Right hindlimb (tissue), 1 donor: ENCODE measurements at places on chromosomes 4 and X.

GRCh38 chr4:140154572-140154891, 548 bp upstream of the MAML3 start:
- DNase-seq = no peak

DNA sequence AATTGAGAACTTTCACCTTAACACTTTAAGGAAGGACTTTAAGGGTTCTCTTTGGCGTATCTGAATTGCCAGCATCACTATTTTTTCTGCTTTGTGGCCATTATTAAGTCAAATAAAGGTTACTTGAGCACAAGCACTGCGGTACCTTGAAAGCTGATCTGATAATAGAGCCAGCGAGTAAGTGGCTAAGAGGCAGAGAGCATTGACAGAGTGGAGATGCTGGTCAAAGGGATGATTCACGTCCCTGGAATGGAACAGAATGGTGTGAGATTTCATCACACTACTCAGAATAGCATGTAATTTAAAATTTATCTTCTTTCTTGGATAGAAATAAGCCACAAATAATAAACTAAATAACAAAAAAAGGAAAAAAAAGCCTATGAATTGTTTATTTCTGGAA, 57.1 kb upstream of the NPFFR2 start:
- no peak for DNase-seq

GRCh38 chr4:184765473-184766340, 31.8 kb upstream of the CENPU start:
- DNase-seq = no peak

GRCh38 chr4:124423160-124423559, 289.4 kb downstream of the ANKRD50 start:
- DNase-seq = no peak

- DNase-seq = peak; percentile 53
Measured at GRCh38 chrX:72121383-72121782, 10.3 kb downstream of the RTL5 start.

GRCh38 chr4:115360431-115360830, 247.0 kb upstream of the NDST4 start:
- DNase-seq = no peak

DNA sequence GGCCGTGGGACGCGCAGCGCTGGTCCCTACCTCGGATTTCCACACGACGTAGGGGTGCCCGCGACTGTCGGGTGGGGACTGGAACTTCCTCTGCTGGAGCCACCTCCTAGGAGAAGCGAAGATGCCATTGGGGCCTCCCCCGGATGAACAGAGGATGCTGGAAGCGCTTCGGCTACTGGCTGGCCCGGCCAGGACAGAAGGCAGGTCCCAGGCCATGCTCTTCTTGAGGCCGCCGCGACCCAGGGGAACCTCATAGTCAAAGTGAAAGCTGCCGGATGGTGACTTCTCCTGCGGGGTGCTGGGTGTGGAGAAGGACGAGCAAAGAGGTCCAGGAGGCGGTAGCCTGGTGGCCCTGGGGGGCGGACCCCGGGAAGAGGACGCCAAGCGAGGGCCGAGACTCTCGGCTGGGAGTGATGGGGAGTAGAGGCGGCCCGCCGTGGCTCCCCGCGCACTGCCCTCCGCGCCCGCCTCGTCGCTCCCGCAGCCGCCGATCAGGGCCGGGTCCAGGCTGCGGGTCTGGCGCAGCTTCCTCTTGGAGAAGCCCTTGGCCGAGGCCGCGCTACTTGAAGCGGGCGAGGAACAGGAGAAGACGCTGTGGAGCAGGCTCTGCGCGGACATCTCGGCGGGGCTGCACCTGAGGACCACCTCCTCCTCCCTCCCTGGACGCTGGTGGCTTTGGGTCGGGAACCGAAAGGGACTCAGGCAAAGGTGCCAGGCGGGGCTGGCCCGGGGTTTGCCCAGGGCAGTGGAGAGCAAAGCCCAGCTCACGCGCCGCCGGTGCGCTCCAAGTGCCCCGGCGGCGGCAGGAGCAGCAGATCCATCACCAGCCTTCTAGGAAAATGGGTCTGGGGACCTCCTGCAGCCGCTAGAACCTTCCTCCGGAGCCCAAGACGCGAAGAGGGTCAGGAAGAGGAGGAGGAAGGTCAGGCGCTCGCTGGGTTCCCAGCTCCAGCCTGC, 1.2 kb downstream of the ARHGAP6 start:
- peak; percentile 20 for DNase-seq

DNA sequence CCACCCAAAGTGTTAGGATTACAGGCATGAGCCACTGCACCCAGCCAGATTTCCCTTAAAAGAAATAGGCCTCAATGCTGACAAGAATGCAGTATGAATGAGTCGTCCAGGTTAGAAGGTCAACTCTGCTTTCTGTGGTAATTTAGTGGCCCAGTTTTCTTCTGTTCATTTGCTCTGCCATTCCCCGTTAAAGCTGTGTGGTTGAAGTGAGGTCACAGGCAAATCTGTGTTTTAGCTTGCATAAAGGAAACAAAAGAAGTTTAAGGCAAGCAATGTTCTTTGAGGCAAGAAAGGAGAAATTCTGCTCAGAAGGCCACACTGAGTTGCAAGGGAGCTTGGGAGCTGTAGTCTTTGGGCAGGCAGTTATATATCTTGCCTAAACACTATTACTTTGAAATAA, 176.8 kb downstream of the LARP7 start:
- no peak for DNase-seq

DNA sequence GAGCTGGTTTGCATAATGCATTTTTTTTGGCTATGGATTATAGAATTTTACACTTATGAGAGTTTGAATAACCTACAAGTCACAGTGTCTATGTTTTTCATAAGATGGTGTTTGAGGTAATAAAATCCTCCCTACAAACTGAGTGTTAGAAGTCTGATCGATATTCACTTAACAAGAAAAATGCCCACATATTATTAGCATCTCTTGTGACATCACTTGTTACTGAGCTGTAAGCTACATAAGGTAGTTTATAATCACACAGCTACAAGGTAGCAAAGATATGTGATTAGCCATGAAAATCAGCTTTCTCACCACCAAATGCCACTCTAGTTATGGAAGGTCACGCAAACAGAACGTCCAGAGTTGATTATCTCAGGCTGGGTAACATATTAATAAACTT, 669.6 kb downstream of the PCDH18 start:
- DNase-seq = no peak

GRCh38 chr4:116016201-116016600, 902.8 kb upstream of the NDST4 start:
- no peak for DNase-seq

- no peak for DNase-seq
Measured at GRCh38 chr4:27811948-27812347, 951.3 kb downstream of the STIM2 start.

- DNase-seq = no peak
Measured at GRCh38 chrX:27549688-27550087, 40.5 kb upstream of the DCAF8L2 start.

DNA sequence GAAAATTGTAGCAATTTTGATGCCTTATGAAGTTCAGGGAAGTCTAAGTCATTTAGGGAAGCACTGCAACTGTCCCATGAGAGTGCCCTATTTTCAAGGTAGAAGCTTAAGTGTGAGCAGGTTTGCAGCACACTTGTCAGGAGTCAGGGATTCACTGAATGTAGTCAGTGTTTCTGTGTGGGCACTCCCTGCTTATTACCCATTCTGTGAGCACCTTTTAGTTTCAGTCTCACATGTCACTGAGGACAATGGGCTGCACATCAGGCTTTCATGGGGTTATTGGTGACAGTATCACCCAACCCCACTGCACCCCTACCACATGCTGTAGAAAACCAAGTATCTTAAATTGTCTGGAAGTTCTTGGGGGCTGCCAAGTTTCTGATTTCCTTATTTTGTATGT, 2.9 kb upstream of the CCNG2 start:
- DNase-seq = no peak

GRCh38 chr4:54526560-54526959, 131.2 kb upstream of the KIT start:
- no peak for DNase-seq

DNA sequence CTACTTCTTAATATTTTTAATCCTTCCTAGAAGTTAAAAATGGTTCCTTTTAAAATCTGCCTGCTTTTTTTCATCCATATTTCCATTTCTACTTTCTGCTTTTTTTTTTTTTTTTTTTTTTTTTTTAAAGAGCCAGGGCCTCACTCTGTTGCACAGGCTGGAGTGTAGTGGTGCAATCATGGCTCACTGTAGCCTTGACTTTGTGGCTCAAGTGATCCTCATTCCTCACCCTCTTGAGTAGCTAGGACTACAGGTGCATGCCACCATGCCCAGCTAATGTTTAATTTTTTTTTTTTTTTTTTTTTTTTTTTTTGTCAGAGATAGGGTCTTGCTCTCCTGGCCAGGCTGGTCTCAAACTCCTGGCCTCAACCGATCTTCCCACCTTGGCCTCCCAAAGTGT, 39.7 kb downstream of the MND1 start:
- no peak for DNase-seq

- no peak for DNase-seq
Measured at GRCh38 chrX:6120329-6120728, 108.3 kb downstream of the NLGN4X start.

DNA sequence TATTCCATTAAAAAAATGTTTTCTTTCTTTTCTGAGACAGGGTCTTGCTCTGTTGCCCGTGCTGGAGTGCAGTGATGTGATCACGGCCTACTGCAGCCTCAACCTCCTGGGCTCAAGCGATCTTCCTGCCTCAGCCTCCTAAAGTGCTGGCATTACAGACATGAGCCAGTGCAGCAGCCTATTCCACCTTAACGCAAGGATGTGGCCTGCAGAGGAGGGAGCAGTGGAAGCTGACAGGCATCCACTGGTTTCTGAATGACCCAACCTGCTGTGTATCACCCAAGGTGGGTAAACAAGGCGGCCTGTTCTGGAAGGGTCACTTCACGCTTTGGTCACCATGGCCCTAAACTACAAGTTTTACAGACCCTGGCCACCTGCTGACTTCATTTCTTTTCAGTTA, 60.8 kb downstream of the ACOX3 start:
- no peak for DNase-seq

DNA sequence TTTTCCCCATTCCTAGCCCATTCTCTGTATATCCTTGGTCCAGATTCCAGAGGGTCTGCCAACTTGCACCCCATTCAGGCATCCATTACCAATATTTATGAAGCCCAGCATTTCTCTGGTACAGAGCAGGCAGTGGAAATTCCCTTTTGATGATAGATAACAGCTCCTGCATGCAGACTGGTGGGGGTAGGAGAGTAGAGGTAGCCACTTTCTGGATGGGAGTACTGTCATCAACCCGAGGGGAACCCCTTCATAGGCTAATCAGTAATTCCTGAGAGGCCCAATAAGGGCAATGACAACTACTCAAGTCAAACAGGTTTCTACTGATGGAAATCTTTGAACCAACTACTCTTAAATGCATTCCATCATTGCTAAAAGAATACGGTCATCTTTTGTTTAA, 63.7 kb downstream of the COL25A1 start:
- DNase-seq = no peak

DNA sequence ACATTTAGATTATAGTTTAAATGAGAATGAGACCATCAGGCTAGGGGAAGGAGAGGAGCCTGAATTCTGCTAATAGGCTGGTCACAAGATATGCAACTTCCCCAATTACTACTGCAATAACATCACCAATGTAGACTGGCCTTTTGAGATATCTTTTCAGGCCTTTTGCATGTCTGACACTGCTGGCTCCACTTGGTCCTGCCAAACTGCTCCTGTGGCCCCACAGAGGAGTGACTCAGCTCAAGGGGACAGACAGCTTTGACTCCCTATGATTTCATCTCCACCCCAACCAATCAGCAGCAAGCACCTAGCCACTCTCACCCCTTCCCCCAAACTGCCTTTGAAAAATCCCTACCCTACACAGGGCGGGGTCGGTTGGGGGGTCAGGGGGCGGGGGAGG, 22.8 kb downstream of the GPRIN3 start:
- no peak for DNase-seq

- peak; percentile 84 for DNase-seq
Measured at GRCh38 chr4:120921456-120922380, 808 bp downstream of the PRDM5 start.

- DNase-seq = no peak
Measured at GRCh38 chr4:84719115-84719514, 136.2 kb downstream of the CDS1 start.

DNA sequence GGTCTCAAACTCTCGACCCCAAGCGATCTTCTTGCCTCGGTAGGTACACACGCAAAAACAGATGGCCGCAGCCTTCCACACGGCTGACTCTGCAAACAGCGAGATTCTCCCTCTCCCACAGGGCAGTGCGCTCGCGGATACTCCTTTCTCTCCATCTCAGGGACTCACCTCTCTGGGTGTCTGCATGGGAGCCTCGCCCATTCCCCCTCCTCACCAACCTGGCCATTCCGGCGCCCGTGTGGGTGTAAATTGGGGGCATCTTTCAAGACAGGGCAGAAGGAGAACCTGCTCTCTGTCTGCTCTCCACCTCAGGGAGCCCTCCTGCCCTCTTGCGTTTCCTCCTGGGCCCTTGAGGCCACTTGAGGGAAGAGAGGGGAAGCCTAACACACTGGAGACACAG, 4.4 kb downstream of the CTAG2 start:
- DNase-seq = no peak

DNA sequence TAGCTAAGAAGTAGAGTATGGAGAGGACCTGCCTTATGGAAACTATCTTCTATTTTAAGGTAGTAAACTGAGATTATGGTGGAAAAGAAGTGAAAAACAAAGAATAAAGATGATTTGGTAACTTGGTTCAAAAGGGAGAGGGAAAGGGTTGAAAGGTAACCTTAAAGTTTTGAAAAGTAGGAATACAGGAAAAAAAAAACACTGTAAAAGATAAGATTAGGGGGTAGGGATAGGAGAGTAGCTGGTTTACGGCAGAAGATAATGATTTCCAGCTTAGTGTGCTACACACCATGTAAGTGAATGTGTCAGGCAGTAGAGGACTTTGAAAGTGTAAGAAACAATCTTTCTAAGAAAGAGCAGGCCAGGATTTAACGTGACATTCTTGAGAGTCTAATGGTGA, 35.3 kb downstream of the FAM13A start:
- no peak for DNase-seq

DNA sequence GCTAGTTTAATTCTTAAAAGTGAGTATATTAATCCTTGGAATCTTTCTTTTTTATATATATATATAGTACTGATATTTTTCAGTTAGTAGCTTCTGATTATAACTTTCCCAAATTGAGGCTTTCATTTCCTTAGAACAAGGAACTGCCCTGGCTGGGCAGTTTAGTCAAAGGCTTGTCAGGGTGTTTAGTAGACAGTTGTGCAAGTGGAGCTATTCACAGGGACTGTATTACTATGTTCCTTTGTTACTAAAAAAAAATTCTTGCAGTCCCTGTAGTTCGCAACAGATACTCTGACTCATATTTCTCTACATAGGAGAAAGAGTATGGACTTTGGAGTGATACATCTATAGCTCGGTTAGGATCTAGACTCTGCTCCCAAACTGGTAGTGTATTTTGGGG, 20.8 kb downstream of the USO1 start:
- no peak for DNase-seq

GRCh38 chr4:177441061-177441802, 1.0 kb downstream of the AGA start:
- DNase-seq = no peak

- DNase-seq = no peak
Measured at GRCh38 chr4:158630893-158631292, 40.8 kb downstream of the C4orf46 start.
